ENCODE measurements at places on chromosomes 3 and 15. TPM values are rescaled to one million over a fixed set of nuclear protein-coding genes. Genes with fewer than 3 reads are reported as not detected.
A peak's percentile ranks its signal among the peaks of the same experiment; 100 is the strongest.

DNA sequence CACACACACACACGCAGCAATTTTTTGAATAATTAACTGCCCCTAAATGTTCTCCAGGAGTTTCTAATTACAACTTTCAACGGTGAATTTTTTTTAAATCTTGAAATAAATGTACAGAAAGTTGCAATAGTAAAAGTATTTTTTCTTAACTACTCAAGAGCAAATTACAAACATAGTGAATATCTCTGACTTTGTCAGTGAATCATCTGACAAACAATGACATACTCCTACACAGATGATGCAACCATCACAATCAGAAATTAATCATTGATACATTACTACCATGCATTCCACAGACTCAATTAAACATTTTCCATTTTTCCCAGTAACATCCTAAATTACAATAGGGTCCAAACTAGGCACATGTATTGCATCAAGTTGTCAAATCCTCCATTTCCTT, 597.3 kb downstream of the NAALADL2 start:
- no peak for DNase-seq

DNA sequence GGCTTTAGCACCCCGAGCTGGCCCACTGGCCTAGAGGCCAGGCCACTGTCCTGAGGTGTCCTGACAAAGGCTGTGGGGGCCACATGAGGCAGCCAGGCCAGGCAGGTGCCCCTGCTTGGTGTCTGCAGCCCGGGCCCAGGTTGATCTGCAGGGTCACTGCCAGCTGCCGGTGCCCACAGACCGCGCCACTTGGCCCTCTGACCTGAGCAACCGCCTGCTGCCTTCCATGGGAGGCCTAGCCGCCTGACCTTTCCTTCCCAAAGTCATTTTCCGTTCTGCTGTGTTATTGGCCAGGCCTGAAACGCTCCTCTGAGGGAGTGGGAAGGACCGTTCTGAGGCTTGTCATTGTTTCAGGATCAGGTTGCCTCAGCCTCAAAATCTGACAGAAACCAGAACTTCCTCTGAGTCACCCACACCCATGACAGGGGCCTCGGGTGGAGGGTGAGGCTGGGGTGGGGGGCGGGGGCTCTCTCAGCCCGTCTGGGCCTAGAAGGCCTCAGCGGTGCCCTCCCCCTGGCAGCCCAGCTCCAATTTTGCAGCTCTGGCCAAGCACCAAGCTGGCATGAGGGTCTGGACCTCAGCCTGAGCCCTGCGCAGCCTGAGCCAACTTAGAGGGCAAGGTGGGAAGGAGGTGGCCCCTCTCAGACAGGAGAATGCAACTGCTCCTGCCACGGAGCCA, 140.7 kb upstream of the MEF2A start:
- no peak for DNase-seq

DNA sequence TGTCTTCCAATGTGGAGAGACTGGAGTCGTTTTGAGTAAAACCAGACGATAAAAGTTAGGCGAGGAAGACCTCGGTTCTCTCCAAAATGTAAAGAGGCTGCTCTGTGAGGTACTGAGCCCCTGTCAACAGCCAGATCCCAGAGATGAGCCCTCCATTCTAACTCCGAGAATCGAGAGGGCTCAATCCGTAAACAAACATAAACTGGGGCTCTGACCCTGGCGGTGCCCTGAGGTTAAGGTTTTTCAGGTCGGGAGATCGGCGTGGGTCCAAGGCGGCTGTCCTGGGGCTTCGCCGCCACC, 417 bp downstream of the TBCCD1 start:
- DNase-seq = no peak

GRCh38 chr15:25136119-25136518, 181.3 kb downstream of the SNRPN start:
- no peak for DNase-seq

- peak; percentile 41 for DNase-seq
Observed at GRCh38 chr3:142152384-142152783, 3.0 kb upstream of the TFDP2 start.

GRCh38 chr3:10653866-10654611, 148.7 kb upstream of the ATP2B2 start:
- DNase-seq = no peak

GRCh38 chr15:67690936-67691335, 134.4 kb upstream of the SKOR1 start:
- DNase-seq = no peak

GRCh38 chr3:14631687-14632441, 19.7 kb upstream of the CCDC174 start:
- no peak for DNase-seq

DNA sequence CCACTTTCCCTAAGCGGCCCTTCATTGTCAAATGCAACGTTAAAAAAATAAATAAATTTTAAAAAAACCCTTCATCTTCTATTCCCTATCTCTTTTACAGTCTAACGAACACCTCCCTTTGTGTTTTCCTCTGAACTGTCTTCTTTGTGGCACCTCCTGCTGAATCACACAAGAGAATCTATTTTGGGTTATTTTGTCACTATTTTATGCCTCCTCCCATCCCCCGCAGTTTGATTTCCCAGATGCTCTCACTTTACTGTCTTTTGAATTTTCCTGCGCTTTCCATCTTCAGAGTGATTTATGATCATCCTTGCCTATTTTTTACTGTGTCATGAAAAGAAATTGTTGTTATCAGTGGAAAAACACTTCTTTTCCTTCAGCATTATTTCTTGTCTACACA, 32.5 kb downstream of the RYR3 start:
- DNase-seq = no peak

GRCh38 chr3:136792556-136793330, 26.2 kb upstream of the SLC35G2 start:
- no peak for DNase-seq

GRCh38 chr3:46503200-46503874, 5.6 kb downstream of the RTP3 start:
- DNase-seq = no peak

GRCh38 chr3:105730801-105731354, 137.9 kb downstream of the CBLB start:
- no peak for DNase-seq

DNA sequence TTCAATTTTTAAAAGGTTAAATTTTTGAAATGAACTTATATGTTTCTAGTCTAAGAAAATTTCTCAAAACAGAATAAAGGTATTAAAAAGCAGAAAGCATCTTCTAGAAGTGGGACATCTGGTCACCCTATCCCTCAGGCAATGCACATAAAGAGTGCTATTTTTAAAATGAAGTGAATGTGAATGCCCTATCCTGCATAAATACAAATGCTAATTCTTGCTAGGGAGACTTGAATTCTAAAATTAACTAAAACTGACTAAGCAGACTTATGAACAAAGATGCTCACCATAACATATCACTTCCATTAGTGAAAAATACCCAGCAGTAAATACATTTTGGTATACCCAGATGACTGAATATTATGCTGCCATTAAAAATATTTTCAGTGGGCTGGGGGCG, 11.7 kb downstream of the MYO5A start:
- DNase-seq = no peak

GRCh38 chr3:115402651-115403050, 220.7 kb upstream of the GAP43 start:
- DNase-seq = no peak

GRCh38 chr3:141915766-141916165, 39.3 kb downstream of the ATP1B3 start:
- DNase-seq = no peak

DNA sequence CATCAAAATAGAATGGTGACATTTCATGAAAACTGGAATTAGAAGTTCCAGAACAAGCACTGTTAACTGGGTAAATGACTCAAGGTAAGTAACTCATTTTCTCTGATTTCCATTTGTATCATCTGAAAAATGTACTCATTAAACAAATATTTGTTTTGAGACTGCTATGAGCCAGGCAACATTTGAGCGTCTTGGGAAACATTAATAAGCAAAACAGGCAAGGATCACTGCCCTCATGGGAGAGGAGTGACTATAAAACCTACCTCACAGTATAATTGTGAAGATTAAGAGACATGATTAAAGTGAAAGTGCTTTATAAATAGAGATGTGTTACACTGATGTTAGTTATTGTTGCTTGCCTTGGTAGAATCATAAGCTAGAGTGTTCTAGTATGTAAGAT, 711.8 kb upstream of the UBE2E2 start:
- no peak for DNase-seq

DNA sequence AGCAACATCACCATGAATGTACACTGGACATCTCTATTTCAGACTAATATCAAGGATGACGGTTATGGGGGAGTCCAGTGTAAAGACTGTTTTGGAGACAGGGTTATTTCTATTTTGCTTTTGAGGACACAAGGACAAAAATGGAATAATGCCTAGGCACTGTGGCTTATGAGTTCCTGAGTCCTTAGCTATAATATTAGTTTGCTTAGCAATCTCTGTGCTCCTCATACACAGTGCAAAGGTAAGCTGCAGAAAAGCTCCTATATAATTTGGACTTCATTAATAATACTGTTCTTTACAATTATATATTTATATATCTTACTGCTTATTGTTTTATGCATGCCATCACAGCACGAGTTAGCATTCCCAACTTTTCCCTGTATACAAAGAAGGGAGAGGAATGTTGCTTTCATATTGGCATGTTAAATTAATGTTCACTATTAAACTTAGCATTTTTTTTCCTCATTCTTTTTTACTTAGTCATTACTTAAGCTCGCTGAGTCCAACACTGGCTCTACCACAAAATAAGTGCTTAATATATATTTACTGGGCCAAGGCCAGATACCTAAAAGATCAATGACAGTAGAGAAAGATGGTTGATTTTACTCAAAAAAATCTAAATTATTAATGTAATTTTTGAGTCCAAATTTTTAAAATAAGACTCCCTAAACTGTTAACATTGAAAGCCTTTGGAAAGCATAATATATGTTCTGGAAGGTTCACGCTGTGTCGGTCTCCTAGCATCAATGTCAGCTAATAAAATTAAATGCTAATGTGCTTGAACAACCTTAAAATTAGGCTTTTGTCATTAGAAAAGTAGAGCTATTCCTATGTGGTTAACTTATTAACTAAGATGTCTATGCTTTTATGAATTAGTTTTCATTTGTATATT, 13.8 kb downstream of the THBS1 start:
- DNase-seq = no peak

DNA sequence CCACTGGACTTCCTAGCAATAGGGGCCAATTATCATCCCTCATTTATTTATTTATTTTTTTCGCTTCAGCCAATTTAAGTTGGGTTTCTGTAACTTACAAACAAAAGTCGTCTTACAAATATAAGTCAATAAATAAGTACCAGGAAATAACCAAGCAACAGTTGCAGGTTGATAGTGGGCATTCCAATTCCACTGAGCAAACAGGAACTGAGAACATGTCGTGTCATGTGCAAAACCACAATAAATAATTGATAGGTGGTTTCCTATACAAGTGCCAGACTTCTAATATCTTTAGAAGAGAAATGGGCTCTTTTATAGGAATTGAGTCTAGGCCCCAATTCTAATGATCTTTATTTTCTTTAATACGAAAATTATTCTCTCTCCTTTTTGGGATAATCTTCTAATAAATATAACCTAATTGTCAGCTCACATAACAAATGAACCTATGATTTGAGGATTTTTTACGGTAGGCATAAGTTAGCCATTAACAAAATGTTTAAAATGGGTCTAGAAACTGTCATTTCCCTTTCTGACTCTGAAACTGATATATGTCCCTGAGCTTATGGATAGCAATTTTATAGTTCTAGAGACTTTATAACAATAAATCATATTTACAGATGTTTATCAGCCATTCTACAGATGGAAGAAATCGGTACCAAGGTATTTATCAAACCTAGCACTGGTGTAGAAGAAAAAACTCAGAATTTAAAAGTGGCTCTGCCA, 571.8 kb downstream of the FOXP1 start:
- no peak for DNase-seq

DNA sequence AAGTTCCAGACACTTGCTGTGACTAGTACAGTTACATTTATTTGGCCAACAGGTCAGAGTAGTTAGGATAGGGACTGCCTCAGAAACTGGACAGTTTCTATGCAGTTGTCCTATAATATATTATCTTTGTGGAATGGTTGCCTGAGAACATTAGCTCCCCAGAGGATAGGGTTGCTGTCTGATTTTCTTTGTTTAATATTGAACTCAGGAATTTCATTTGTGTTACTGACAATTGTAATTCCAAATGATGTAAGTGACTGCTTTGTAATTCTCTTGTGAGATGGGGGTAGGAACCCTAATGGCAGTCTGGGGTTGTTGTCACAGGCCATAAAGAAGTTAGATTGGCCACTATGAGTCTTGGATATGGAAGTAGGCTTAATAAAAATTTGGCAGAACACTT, 2.2 kb downstream of the NXPE3 start:
- DNase-seq = no peak

DNA sequence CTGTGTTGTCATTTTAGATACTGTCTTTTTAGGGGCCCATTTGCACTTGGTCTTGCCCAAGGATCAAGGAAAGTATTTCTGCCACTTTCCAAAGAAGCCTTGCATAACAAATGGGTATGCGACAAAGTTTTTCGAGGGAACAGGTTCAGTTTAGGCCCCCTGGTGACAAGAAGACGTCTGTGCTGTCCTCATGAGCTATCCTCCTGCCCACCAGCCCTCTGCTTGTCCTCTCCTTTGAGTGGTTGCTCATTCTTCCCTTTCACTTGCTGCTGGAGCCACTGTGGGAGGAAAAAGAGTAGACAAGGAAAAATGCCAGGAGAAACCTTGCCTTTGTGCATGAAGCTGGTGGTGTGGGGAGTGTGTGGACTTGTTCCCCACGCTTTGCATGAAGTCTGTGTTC, 171.9 kb downstream of the CACNA2D3 start:
- no peak for DNase-seq

The CLRN1 gene
- not detected for total RNA-seq

The IRAK2 gene
- 3.8 TPM for total RNA-seq

The COL7A1 gene
- 5.2 TPM for total RNA-seq

The ERC2 gene
- total RNA-seq = 0.84 TPM

The BFSP2 gene
- not detected for total RNA-seq

The EPHA3 gene
- not detected for total RNA-seq

The CLDN18 gene
- total RNA-seq = not detected

The PLCL2 gene
- not detected for total RNA-seq

The TGM4 gene
- not detected for total RNA-seq

Data from Caco-2 (cell line).